Fibroblast of skin of left quadriceps (primary cell): ENCODE measurements at places on chromosomes 2 and 18.

DNA sequence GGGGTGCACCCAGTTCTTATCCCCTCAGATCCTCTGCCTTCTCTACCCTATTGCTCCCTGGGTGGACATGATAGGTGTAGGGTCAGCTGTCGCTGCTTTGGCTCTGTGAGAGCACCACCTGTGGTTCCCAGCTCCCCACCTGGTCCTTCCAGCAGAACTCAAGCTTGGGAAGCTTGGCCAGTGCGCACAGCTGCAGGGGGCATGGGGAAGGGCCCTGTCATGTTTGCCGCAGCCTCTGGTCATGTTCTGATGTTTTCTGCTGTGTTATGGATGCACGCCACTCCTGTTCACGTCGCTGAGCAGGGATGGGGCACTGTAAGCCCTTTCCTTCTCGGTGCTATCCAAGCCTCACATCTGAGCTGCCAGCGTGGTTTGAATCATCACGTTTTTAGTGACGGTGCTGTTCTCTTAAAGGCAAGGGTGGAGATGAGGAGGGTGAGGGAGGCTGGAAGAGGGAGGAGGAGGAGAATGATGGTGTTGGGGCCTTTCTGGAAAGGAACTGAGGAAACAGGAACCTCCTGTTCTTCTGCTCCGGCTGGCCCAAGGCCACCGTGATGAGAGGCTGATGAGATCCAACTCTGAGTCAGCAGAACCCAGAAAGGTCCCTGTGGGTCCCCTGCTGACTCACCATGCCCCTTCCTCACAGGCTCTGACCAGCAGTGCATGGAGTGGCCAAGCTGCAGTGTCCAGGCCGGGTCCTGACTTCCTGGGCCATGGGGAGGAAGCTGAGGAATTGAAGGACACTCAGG, 78.0 kb downstream of the LIPG start:
- no peak for DNase-seq

GRCh38 chr2:227125506-227125905, 38.5 kb downstream of the COL4A4 start:
- no peak for DNase-seq

GRCh38 chr2:230942920-230943896, 18.2 kb upstream of the GPR55 start:
- DNase-seq = no peak

- no peak for DNase-seq
These were observed 42.7 kb downstream of the COLEC12 start for GRCh38 chr18:457521-458412.

GRCh38 chr2:236824836-236825235, 255.2 kb downstream of the ACKR3 start:
- DNase-seq = no peak

DNA sequence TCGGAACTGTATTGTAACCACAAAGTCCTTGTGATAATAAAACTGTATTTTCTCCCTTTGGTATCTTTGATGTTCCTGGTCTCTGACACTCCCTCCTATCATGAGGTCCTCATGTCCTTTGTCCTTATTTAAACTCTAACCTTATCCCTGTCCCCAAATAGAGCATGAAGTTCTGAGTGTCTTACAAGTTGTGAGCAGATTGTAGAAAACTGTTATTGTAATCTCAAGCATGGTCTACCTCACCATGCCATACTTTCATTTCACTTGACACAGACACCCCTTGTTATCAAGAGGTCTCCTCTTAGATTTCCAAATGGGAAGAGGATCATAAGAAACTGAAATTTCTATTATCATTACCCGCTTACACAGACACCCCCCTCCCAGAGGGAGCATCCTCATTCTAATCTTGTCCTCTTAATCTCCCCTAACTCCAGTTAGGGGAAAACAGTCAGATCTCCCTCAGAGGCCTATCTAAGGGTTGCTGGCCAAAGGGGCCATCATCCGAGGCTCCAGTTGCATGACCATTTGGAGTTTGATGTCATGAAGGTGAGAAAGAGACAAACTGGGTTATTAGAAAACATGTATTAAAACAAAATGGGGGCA, 29.0 kb downstream of the MYO3B start:
- DNase-seq = no peak

DNA sequence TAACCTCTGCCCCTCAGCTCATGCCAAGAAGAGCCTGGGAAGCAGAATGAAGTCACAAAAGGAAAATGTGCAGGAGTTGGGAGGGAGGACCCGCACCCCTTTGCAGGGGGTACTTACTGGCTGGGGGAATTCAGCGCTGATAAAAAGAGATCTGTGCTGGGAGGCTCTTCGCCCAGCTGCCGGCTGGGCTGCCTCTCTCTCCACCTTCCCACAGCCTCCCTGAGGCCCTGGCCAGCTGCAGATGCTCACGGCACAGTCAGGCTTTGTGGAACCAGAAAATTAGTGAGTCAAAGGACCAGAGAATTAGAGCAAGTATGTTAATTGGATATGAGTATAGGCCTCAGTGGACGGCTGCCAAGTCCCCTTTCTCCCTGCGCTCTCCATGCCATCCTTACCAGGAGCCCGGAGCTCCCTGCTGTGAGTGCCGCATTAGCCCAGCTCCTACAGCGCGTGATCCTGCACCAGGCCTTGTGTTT, 181.7 kb upstream of the SH3BP4 start:
- no peak for DNase-seq

DNA sequence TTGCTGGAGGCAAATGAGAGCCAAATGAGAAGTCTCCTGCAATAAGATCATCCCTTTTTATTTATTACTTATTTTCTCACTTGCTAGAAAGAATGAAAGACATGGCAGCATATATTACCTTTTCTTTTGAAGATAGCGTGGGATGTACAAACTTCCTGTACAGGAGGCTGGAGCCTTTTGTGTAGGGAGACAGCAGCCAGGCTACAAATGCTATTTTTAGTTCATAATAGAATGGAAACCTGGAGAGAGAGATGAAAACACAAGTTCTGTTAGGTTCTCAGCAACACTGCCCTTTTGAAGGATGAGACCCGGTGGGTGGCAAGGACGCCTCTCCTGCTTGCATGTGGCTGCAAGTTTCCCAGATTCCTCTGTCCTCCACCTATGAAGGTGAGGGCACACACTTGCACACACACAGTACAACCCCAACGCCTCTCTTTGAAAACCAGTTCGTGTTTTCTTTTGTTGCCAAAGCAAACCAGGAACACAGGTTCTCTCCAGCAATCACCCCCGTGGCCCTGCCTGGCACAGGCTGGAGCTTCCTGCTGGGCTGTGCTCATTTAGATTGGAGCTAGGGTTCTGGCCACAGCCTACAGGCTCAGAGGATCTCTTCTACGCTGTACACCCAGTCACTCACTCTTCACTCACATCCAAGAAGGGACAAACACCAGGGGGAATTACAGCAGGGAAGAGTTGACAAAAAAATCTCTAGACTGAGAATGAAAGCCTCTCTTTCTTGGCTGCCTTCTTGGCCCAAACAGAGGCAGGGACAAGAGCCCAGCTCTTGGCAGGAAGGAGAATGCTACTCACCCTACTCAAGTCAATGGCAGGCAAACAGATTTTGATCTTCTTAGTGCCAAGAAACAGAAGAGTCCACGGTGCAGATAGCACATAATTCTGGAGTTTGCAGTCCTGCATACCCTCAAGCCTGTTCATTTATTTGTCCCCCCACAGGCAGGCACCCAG, 55.6 kb downstream of the MRPL35 start:
- no peak for DNase-seq

DNA sequence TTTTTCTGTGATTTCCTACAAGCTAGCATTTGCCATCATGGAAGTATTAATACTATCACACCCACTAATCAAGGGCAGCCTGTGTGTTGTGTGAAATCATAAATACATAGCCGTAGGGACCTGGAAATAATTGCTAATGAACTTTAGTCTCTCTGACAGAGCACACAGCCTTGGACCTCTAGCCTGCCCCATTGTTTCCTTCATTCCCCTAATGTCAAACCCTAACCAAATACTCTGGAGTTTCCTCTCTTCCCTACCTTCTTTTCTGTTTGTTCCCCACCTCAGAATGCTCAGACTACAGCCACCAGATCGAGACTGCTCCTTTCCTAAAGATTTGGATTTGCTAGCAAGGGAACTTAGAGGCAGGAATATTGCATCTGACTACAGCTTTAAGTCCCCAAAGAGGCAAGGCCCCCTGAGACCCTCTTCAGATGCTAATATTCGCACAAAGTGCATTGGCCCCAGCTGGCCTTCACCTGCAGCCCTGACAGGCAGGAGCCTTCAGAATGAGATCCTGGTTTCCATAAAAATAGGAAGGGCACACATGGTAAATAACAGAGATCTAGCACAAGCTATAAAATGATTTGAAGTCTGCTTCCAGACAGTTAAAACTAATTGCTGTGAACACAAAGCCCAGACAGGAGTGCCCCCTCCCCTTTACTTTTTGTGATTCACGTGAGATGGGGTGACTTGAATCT, 279.2 kb upstream of the DCC start:
- no peak for DNase-seq

DNA sequence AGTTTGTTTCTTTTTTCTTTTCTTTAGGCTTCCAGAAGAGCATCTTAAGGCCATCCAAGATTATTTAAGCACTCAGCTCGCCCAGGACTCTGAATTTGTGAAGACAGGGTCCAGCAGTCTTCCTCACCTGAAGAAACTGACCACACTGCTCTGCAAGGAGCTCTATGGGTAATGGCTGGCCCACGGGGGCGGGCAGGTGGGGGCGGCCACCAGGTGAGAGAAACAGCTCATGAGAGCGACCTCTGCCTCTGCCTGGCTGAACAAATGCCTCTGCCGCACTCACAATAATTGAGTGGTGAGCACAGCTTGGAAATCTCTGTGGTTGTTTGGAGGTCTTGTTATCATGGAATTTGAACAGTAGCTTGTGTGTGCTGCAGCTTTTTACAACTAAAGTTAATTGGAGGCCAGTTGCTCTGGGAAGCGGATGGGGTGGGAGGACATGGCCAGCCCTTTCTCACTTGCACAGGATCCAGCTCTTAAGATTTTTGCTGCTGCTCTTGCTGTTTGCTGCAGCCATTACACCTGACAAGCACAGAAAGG, 70.4 kb downstream of the INPP5D start:
- no peak for DNase-seq

GRCh38 chr18:7696780-7697179, 129.7 kb downstream of the PTPRM start:
- peak; percentile 70 for DNase-seq
